ENCODE measurements at places on chromosomes 6 and 20. TPM values are rescaled to one million over a fixed set of nuclear protein-coding genes. Genes with fewer than 3 reads are reported as not detected.

Gene PAK1IP1
- 12.2 TPM for total RNA-seq

DNA sequence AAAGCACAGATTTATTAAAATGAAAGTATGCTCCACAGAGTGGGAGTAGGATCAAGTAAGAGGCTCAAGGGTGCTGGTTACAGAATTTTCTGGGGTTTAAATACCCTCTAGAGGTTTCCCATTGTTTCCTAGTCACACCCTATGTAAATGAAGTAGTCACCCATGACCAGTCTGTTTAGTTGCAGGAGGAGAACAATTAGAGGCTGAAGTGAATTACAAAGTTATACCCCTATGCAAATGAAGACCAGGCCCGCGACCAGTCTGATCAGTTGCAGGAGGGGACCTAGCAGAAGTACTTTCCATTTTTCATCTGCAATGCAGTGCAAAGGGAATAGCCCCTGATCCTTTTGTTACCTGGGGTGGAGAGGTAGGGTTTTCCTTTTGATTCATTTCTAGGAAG lies 11.8 kb upstream of the FILIP1 start:
- H3K27me3 ChIP-seq: no peaks in the 10 kb centered on the region
- H3K36me3 ChIP-seq: no peaks in the 10 kb centered on the region
- DNase-seq: no peak
- H3K4me3 ChIP-seq: no peak overlapping the region
- H3K27ac ChIP-seq: no peak overlapping the region
- no peaks in the 10 kb centered on the region for H3K4me1 ChIP-seq

GRCh38 chr6:141587482-141588266 lies 545.1 kb upstream of the GJE1 start:
- H3K4me3 ChIP-seq: no peak overlapping the region
- H3K27me3 ChIP-seq: no peaks in the 10 kb centered on the region
- H3K4me1 ChIP-seq: no peaks in the 10 kb centered on the region
- no peaks in the 10 kb centered on the region for H3K36me3 ChIP-seq

DNA sequence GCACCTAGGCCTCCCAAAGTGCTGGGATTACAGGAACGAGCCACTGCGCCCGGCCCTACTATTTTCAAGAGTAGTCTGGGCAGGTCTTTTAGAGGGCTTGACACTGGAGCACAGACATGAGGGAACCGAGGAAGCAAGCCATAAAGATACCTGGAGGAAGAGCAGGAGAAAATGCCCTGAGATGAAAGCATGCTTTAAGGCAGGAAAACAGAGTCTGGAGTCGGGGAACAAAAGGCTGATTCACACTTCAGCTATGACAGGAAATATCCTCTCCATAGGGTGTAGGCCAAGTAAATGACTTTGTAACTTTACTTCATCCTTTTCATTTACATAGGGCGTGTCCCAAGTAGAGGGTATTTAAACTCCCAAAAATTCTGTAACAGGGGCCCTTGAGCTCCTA lies 4.3 kb upstream of the SERINC3 start:
- H3K27ac ChIP-seq: no peak overlapping the region
- no peak overlapping the region for H3K4me3 ChIP-seq
- H3K4me1 ChIP-seq: no peaks in the 10 kb centered on the region
- no peak for DNase-seq
- H3K36me3 ChIP-seq: no peaks in the 10 kb centered on the region

DNA sequence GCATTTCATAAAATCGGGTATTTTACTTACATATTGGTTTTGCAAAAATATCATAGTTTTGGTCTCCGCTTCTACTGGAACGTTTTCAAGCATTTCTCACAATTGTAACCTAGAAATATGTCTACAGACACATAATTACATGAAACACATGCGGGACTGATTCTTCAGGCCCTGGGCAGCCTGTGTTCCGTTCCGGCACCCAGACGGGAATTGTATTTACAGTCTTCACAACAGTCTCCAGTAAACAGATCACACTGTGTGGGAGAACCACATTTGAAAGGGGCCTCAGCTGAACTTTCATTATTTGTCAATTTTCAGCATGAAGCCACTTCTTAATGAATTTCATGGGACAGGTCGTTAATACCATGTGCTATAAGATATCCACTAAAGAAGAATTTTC lies 196.9 kb downstream of the DST start:
- no peaks in the 10 kb centered on the region for H3K4me1 ChIP-seq
- H3K36me3 ChIP-seq: no peaks in the 10 kb centered on the region
- H3K4me3 ChIP-seq: no peak overlapping the region
- H3K27ac ChIP-seq: no peak overlapping the region

Gene LHFPL5
- not detected for total RNA-seq

DNA sequence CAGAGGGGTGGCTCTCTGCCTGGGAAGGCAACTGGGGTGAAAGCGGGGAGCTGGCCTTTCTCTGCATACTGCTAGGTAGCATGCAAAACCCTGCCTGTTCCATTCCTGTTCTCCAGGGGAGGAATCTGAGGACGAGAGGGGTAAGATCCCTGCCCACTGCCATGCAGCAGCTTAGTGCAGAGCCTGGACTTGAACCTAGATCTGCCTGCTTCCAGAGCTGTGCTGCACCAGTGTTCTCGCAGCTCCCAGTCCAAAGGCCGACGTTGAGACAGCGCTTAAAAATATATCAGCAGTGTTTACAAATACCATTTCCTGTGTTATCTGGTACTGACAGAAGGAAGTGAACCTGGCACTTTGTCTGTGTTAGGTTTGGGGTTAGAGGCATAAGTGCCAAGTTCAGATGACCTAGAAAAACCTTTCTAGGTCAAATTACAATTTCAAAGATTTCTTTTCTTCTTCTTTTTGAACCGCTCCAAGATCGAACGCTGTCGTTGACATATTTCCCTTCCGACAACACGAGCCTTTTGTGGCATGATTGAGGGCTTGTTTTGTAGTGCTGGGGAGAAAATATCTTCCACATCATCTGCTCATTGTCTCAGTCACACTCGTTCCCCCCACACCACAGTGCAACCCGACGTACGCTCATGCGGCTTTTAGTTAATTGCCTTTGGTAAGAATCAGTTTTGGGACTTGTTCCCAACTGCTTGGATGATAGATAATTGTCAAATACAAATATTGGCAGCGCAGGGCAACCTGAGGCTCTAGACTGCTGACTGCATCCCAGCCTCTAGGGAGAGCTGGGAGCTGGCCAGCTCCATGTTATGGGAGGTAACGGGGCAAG lies 44.6 kb downstream of the TOX2 start:
- DNase-seq: no peak
- H3K27me3 ChIP-seq: no peaks in the 10 kb centered on the region
- H3K4me1 ChIP-seq: no peaks in the 10 kb centered on the region

DNA sequence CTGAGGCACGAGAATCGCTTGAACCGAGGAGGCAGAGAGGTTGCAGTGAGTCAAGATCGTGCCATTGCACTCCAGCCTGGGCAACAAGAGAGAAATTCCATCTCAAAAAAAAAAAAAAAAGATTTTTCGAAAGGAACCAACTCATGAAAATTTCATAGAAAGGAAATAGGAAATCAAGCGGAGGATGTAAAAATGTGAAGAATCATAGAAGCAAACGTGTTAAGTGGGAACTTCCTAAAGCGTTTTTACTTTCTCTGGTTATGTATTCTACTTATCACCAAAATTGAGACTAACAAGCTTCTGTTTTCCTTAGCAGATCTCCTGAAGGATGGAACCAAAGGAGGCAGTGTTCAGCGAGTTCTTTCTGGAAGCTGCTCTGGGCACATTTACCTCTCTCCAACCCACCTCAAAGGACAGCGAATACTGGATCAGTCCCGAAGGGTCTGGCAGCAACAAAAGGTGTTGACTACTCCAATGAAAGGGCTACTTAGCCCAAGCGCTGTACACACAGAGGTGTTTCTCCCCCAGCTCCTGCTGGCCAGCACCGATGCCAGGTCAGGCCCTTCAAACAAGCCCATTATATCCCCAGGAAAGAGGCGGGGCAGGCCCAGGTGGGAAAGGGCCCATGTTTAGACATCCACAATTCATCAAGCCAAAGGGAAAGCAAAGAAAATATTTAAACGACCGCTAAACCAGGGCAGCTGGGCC lies 327.5 kb upstream of the JARID2 start:
- no peaks in the 10 kb centered on the region for H3K4me1 ChIP-seq
- no peaks in the 10 kb centered on the region for H3K36me3 ChIP-seq
- no peaks in the 10 kb centered on the region for H3K27me3 ChIP-seq
- DNase-seq: no peak
- no peak overlapping the region for H3K27ac ChIP-seq

DNA sequence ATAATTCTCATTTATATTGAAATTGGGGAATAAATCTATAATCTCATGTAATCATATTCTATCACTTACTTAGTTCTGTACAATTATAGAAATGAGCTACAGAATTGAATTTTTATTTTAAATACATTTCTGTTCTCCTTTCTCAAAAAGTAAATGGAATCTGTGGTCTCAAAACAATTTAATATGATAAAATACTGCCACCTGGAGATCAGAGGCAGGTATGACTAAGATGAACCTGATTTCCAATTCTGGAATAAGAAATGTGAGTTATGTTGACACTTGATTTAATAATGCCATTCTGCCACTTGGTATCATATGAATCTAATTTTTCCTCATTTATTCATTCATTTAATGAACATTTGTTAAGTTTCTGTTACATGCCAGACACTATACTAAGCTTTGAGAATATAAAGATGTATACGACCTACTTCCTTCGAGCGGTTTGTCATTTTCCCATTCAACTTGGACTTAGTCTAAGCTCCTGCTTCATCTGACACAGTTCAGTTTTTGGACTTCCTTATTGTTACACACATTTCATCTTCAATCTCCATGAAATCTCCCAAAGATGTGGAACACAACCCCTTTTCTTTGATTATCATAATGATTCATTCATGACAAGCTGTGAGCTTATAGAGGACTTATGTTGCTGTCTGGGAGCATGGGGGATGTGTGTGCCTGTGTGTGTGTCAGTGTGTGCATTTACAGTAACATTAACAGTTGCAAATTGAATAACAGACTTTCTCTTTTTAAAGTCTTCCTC lies 7.5 kb upstream of the CCDC28A start:
- H3K36me3 ChIP-seq: no peaks in the 10 kb centered on the region
- DNase-seq: no peak
- H3K4me3 ChIP-seq: no peak overlapping the region
- no peaks in the 10 kb centered on the region for H3K4me1 ChIP-seq
- H3K27ac ChIP-seq: no peak overlapping the region

Gene HSF2
- total RNA-seq: 13.8 TPM

Gene SLC26A8
- total RNA-seq: 15.2 TPM

GRCh38 chr20:43767686-43768474 lies 41.1 kb upstream of the GTSF1L start:
- H3K27ac ChIP-seq: no peak overlapping the region
- H3K36me3 ChIP-seq: no peaks in the 10 kb centered on the region
- H3K4me3 ChIP-seq: no peak overlapping the region
- H3K4me1 ChIP-seq: no peaks in the 10 kb centered on the region
- no peak for DNase-seq
- H3K27me3 ChIP-seq: no peaks in the 10 kb centered on the region

DNA sequence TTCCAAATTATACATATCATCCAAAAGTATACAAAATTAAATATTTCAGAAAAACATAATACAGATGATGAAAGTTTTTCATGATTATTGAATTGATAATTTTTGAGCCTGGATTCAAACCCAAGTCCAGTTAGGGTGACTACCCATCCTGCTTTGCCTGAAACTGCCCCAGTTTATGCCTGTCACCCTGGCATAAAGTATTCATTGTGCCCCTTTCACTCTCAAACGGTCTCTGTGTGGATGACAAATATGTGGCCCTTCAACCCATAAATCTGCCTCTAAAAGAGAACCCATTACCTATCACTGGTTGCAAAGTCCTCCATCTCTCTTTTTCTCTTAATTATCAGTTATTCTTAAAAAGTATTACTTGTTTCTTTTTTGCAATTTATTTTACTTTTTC lies 553.7 kb upstream of the JARID2 start:
- H3K27me3 ChIP-seq: no peaks in the 10 kb centered on the region
- no peaks in the 10 kb centered on the region for H3K36me3 ChIP-seq
- no peak overlapping the region for H3K27ac ChIP-seq
- H3K4me3 ChIP-seq: no peak overlapping the region
- H3K4me1 ChIP-seq: no peaks in the 10 kb centered on the region

- no peak overlapping the region for H3K27ac ChIP-seq
- no peaks in the 10 kb centered on the region for H3K27me3 ChIP-seq
- DNase-seq: no peak
- no peaks in the 10 kb centered on the region for H3K4me1 ChIP-seq
Measured at GRCh38 chr6:75135450-75135849, 70.4 kb downstream of the COL12A1 start.

Gene BTN1A1
- 0.23 TPM for total RNA-seq

DNA sequence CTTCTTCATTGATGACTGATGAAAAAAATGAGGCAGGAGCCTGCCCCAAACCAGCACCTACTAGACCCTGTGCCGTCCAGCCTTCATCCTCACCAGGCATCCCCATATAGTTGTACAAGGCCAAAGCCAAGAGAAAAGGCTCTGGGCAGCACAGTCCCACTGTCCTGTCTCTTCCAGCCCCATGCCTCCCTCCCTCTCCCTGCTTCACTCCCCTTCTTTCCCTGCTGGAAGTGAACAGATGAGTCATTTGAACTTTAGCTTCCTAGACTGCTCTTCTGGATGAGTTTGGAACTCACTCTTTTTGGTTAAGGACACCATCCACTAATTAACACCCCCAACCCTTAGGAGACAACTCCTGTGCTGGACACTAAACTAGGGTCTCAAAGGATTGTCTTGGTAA lies 235.2 kb downstream of the LRFN2 start:
- H3K27ac ChIP-seq: no peak overlapping the region
- H3K36me3 ChIP-seq: no peaks in the 10 kb centered on the region
- DNase-seq: no peak
- H3K27me3 ChIP-seq: no peaks in the 10 kb centered on the region
- no peak overlapping the region for H3K4me3 ChIP-seq
- H3K4me1 ChIP-seq: no peaks in the 10 kb centered on the region

- DNase-seq: no peak
- H3K4me3 ChIP-seq: no peak overlapping the region
- no peaks in the 10 kb centered on the region for H3K36me3 ChIP-seq
- H3K27me3 ChIP-seq: no peaks in the 10 kb centered on the region
- H3K4me1 ChIP-seq: no peaks in the 10 kb centered on the region
Measured at GRCh38 chr6:89487864-89488263, 54.9 kb downstream of the ANKRD6 start.

DNA sequence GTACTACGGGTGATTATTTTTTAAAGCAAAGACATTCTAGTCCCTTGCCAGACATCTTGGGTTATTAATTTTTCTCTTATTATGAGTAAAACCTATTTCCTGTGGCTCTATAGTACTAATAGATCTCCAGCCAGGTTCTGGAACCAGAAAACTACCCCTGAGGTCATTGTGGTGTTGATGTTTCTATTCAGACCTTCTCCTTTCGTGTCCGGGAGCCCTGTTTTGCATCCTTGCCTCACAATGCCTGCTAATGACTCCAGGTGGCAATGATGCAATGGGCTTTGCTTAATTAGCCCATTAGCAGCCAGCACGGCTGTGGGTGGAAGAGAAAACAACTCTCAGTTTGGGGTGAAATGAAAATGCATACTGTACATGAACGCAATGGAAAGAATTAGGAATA lies 62.9 kb upstream of the ARG1 start:
- H3K36me3 ChIP-seq: no peaks in the 10 kb centered on the region
- H3K4me1 ChIP-seq: no peaks in the 10 kb centered on the region
- H3K27me3 ChIP-seq: no peaks in the 10 kb centered on the region

Gene CSNK2B
- total RNA-seq: 214 TPM

All from prostate gland (tissue), 2 donors.